ENCODE measurements at places on chromosomes 11 and 22. TPM values are rescaled to one million over a fixed set of nuclear protein-coding genes. Genes with fewer than 3 reads are reported as not detected.

The IGLL1 gene
- total RNA-seq = not detected

The RCOR2 gene
- total RNA-seq = 1.1 TPM

The SCGB1D2 gene
- total RNA-seq = not detected

The P2RY2 gene
- total RNA-seq = 1.4 TPM

The HPX gene
- total RNA-seq = 2.5 TPM

The TSGA10IP gene
- total RNA-seq = not detected

The ELMOD1 gene
- total RNA-seq = not detected

The TEX12 gene
- total RNA-seq = 0.23 TPM

The PLAAT5 gene
- total RNA-seq = not detected

The THOC5 gene
- total RNA-seq = 41.0 TPM

The DEFB131B gene
- not detected for total RNA-seq

The POTEH gene
- total RNA-seq = not detected

The TMEM151A gene
- total RNA-seq = 0.58 TPM

Data from glomerular endothelial cell (primary cell).